ENCODE measurements at places on chromosomes 16 and 17. TPM values are rescaled to one million over a fixed set of nuclear protein-coding genes. Genes with fewer than 3 reads are reported as not detected.

DNA sequence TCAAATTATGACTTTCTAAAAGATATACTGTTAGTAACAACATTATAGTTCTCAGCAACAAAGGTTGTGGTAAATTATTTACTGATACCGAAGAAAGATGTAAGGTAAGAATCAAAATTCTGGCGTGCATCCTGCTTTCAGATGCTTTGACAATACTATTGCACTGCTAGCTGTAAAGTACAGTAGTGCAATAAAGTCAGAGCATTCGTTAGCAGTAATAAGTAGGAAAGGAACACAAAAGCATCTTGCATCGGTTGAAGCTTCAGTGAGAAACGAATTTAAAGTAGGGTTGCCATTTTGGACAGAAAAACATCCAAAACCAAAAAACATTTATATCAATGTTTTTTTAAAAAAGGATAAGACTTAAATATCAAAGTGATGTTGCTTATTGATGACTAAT lies 4.0 kb downstream of the SKA2 start:
- no peak overlapping the region for H3K4me3 ChIP-seq
- no peak for DNase-seq
- no peaks in the 10 kb centered on the region for H3K36me3 ChIP-seq
- H3K4me1 ChIP-seq: no peaks in the 10 kb centered on the region
- H3K27me3 ChIP-seq: no peaks in the 10 kb centered on the region

DNA sequence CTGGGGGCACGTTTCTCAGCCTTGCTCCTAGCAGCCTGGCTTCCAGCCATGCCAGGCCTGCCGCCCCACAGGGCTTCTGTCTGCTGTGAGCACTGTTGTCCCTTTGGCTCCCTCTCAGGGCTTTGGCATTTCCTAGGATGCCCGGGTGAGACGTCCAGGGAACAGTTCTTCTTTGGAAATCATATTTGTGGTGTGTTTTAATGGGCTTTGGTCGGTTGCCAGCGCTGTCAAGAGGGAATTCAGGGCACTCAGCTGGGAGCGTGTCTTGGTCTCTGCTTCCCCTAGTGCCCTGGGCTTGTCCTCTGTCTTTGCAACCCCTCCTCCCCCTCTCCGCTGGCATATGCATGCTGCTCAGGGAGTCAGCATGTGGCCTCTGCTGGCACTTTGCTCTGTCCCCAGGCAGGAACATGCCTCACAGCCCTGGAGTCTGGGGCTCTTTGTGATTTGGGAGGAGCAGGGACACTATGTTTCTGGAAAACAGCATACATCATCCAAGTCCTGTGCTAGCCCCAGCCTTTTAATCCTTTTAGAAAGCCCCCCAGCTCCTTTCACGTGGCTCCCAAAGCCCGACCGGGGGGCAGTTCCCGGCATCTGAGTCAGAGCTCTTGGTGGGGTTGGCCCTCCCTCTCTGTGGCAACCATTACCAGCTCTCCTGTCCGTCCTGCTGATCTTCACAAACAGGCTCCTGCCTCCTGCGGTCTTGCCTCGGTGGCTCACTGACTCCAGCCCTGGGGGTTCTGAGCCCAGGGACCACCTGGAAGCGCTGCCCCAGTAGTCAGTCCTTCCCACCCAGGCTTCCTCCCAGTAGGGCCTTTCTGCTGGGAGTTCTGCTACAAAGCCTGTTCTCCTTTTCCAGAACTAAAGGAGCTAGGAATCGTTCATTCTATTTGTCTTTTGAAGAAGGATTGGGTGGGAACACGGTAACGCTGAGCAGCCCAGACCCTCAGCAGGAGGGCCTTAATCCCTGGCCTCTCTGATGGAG lies 26.7 kb downstream of the SAP30BP start:
- H3K4me3 ChIP-seq: no peak overlapping the region
- no peaks in the 10 kb centered on the region for H3K4me1 ChIP-seq
- H3K27ac ChIP-seq: peak overlapping the region; percentile 52
- no peaks in the 10 kb centered on the region for H3K27me3 ChIP-seq
- no peaks in the 10 kb centered on the region for H3K36me3 ChIP-seq
- DNase-seq: peak; percentile 82

Gene RAD51D
- 17.3 TPM for total RNA-seq

DNA sequence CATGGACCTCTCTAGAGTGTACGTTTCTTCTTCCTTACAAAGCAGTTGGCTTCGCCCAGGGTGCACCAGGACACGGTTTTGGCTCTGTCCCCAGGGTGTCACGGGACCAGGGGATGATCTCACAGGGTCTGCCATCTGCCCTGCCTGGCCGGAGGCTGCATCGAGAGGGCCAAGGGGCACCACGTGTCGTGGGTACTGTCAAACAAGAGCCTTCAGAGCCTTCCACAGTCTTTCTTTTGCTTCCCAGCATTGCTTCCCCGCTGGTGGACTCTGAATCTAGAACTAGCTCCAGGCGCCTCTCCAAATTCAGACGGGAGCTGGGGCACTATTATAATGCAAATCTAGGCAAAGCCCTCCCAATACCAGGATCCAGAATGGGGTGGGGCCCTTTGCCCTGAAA lies 47.9 kb downstream of the MAPT start:
- no peaks in the 10 kb centered on the region for H3K4me1 ChIP-seq
- H3K4me3 ChIP-seq: no peak overlapping the region
- peak; percentile 66 for DNase-seq
- no peaks in the 10 kb centered on the region for H3K36me3 ChIP-seq
- no peaks in the 10 kb centered on the region for H3K27me3 ChIP-seq

Gene ABI3
- 12.3 TPM for total RNA-seq

DNA sequence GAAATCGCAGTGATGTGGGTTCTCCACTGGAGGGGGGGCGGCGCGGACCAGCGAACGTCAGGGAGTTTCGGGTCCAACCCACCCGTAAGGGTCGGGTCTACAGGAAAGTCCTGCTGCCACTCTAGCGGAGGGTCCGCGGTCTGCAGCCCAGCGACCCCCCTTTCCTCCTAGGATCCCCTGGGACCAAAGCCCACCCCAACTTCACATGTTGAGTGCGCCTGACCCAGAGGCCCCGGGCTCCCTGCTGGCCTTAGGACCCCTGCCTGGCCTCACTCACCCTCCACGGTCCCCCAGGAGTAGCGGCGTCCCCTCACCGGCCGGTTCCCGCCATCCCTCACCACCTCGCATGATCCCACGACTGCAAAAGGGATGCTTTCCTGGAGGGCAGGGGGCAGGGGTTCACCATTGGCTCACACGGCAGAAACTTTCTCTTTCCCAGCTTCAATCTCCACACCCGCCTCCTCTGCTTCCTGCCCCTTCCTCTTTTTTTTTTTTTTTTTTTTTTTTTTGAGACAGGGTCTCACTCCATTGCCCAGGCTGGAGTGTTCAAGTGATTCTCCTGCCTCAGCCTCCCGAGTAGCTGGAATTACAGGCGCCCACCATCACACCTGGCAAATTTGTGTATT lies 3.1 kb downstream of the SEPTIN1 start:
- no peaks in the 10 kb centered on the region for H3K4me1 ChIP-seq
- H3K27me3 ChIP-seq: no peaks in the 10 kb centered on the region
- DNase-seq: no peak
- peak overlapping the region; percentile 4 for H3K4me3 ChIP-seq

DNA sequence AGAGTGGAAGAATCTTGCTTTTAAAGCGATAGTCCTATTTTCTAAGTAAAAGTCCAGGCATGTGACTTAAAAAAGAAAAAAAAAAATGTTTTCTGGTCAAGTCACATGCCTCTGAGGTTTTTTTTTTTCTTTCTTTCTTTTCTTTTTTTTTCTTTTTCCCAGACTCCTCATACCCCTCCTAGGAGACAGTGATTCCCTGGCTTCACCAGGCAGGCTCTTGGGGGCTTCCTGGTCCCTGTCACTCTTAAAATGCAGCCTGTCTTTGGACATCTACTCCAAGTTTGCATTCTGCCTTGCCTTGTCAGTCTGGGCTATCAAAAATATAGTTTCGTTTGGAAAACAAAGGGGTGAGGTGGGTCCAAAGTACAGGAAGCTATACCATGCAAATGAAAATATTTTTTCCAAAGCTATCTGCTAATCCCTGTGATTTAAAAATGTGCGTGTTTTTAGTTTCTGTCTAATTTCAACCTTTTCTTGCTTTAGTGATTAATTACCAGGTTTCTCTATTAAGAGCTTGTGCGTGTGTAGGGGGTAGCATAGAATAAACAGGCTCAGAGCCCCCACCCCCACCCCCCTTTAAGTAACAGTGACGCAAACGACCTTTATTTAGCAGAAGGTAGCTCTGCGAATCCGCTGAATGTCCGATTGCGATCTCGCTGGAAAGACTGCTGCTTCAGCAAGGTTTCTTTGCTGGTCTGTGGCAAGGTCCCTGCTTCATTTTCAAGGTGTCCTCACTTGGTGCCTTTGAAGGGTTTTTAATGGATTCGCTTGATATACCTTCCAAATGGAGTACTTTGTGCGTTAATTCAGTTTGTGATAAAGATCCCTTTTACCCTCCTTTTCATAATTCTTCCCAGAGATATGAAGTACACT lies 510.2 kb downstream of the WWOX start:
- H3K4me1 ChIP-seq: no peaks in the 10 kb centered on the region
- H3K36me3 ChIP-seq: no peaks in the 10 kb centered on the region
- H3K27me3 ChIP-seq: no peaks in the 10 kb centered on the region
- H3K27ac ChIP-seq: no peak overlapping the region
- H3K4me3 ChIP-seq: no peak overlapping the region

Gene EFCAB5
- 1.1 TPM for total RNA-seq

Gene FA2H
- total RNA-seq: 0.54 TPM

Gene ZNF597
- 3.2 TPM for total RNA-seq

DNA sequence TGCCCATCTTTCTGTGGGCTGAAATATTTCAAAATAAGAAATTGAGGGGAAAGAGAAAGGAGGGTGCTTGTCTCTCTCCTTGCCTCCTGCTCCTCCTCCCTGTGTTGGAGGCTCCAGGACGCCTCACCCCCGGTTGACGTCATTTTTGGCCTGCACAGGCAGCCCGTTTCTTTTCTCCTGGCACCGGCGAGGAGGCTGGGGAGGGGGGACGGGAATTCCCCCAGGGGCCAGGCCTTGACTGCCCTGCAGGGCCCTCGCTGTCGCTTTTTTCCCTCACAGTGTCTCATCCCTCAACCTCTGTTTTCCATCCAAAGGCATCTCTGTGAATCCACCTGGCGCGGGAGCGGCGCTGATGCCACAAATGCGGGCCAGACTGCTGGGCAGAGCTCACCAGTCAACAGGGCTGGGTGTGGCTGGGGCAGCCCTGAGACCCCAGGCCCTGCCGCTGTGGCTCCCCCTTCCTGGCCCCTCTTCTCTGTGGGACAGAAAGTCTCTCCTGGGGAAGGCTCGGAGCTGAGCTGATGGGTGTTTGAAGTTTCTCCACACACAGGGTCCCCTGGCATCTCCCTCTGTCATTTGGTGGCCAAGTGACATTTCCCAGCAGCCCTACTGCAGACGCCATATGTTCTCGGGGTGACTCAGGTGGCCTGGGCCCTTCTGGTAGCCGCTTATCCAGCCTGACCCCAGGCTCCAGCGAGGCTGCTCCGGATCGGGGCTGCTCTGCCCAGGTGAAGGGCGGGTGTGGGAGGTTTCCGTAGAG lies 16.0 kb downstream of the CENPX start:
- no peaks in the 10 kb centered on the region for H3K4me1 ChIP-seq
- no peak overlapping the region for H3K4me3 ChIP-seq
- H3K27me3 ChIP-seq: no peaks in the 10 kb centered on the region
- DNase-seq: peak; percentile 90
- no peaks in the 10 kb centered on the region for H3K36me3 ChIP-seq

DNA sequence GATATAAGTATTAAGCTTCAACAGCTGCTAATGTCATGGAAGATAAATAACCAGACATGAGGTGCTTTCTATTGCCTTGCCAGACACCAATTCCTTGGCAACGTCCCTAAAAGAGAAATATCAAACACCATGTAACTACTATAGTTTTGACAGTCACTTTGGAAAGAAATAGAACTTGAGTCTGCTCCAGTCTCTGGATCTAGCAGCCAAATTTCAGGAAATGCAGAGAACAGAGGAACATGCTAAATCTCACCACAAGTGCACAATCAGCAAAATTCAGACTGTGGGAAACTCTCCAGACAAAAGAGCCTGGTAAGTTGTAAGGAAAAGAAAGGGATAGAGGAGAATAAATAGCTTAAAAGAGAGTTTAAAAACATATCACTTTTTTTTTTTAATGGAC lies 28.4 kb upstream of the TANC2 start:
- H3K27ac ChIP-seq: no peak overlapping the region
- no peaks in the 10 kb centered on the region for H3K27me3 ChIP-seq
- no peaks in the 10 kb centered on the region for H3K4me1 ChIP-seq
- no peak overlapping the region for H3K4me3 ChIP-seq

- H3K36me3 ChIP-seq: no peaks in the 10 kb centered on the region
- no peak overlapping the region for H3K4me3 ChIP-seq
- no peaks in the 10 kb centered on the region for H3K4me1 ChIP-seq
- no peak for DNase-seq
Measured at GRCh38 chr17:49219987-49220386, 9.5 kb downstream of the ABI3 start.

- DNase-seq: no peak
- H3K27ac ChIP-seq: no peak overlapping the region
- H3K36me3 ChIP-seq: no peaks in the 10 kb centered on the region
- no peak overlapping the region for H3K4me3 ChIP-seq
- no peaks in the 10 kb centered on the region for H3K27me3 ChIP-seq
- H3K4me1 ChIP-seq: no peaks in the 10 kb centered on the region
Measured at GRCh38 chr17:3447625-3448024, 14.0 kb upstream of the OR1E2 start.

DNA sequence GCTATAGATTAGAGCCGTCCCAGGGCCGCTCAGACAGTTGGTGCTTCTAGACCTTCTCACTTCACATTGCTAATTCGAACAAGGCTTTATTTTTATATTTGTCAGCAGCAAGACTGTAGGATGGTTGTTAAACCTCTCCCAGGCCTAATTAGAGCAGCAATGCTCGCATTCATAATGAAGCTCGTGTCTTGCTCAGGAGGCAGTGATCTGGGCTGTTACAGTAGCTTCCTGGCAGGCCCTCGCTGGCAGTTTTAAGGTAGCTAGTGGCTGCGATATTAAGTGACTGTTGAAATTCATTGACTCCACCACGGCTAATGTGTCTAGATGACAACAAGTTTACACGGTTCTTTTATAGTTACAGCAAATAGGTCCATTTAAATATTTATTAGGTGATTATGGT lies 23.2 kb upstream of the ANKFN1 start:
- no peaks in the 10 kb centered on the region for H3K4me1 ChIP-seq
- H3K4me3 ChIP-seq: no peak overlapping the region
- H3K36me3 ChIP-seq: no peaks in the 10 kb centered on the region
- H3K27me3 ChIP-seq: no peaks in the 10 kb centered on the region
- no peak overlapping the region for H3K27ac ChIP-seq

GRCh38 chr16:54447576-54448440 lies 161.2 kb upstream of the IRX3 start:
- no peak overlapping the region for H3K27ac ChIP-seq
- DNase-seq: no peak
- H3K4me1 ChIP-seq: no peaks in the 10 kb centered on the region
- no peaks in the 10 kb centered on the region for H3K27me3 ChIP-seq

Gene PRSS8
- not detected for total RNA-seq

GRCh38 chr17:263271-263670 lies 81.8 kb upstream of the DOC2B start:
- H3K4me3 ChIP-seq: no peak overlapping the region
- H3K27me3 ChIP-seq: no peaks in the 10 kb centered on the region
- no peak overlapping the region for H3K27ac ChIP-seq
- H3K4me1 ChIP-seq: no peaks in the 10 kb centered on the region
- DNase-seq: no peak
- no peaks in the 10 kb centered on the region for H3K36me3 ChIP-seq

Gene HOXB13
- total RNA-seq: not detected

Measured in aorta (tissue), 5 donors.